ENCODE measurements at places on chromosomes 13 and 19.

DNA sequence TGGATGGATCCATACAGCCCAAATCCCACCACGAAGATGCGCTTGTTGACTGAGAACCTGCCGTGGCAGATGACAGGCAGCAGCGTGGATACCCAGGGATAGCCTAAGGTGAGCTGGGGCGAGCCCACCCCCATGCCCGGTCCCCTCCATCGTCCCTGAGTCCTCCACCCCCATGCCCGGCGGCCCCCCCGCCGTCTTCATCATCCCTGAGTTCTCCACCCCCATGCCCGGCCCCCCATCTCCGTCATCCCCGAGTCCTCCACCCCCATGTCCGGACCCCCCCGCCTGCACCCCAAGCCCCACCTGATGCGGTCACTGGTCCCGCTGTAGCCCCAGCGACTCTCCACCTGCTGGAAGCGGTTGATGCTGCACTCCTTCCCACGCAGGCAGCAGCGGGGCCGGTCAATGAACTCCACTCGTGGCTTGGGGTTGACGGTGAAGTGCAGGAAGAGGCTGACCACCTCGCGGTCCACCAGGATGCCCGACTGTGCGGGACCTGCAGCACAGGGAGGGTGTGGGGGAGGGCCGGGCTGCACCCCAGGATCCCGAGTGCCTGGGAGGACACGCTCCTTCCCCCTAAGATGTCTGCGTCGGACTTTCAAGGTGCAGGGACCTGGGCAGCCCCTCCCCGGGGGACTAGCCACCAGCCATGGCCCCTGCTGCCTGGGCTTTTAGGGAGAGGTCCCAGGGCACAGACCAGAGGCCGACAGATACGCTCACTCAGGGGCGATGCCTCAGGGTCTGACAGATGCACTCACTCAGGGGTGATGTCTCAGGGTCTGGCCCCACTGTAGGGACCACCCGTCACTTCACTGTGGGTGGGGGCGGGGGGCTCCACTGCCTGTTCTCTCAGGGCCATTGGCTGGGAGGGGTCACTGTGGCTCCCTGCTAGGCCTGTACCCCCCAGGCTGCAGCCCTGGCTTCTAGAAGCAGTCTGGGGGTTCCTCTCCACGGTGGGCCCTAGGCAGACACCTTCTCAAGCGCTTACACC, 28.0 kb downstream of the BTBD2 start:
- DNase-seq = no peak

DNA sequence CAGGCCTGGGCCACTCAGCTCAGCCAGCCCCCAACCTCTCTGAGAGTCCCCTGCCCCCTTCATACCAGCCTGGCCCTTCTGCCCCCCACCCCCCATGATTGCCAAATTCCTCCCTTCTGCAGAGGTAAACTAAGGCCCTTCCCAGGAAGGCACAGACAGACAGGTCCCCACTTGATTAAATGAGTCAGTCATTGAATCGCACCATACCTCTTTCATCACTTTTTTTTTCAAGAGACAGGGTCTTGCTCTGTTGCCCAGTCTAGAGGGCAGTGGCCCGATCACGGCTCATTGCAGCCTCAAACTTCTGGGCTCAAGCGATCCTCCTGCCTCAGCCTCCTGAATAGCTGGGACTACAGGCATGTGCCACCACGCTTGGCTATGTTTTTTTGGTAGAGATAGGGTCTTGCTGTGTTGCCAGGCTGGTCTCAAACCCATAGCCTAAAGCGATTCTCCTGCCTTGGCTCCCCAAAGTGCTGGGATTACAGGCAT, 6.0 kb downstream of the PODNL1 start:
- no peak for DNase-seq

DNA sequence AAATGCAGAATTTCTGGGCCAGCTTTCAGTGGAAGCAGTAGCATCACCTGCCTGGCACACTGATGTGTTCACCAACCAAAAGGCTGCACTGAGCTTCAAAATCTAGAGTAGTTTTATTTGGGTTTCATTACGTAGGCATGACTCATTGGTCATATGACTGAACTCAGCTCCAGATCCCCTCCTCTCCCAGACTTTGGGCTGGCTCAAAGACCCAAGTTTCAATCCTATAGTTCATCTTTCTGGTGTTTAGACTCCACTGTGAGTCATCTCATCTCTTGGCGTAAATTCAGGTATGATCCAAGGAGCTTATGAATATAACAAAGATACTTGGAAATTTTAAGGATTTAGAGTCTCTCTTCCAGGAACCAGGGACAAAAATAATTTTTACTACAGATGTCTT, 17.7 kb downstream of the ZMYM5 start:
- peak; percentile 32 for DNase-seq

DNA sequence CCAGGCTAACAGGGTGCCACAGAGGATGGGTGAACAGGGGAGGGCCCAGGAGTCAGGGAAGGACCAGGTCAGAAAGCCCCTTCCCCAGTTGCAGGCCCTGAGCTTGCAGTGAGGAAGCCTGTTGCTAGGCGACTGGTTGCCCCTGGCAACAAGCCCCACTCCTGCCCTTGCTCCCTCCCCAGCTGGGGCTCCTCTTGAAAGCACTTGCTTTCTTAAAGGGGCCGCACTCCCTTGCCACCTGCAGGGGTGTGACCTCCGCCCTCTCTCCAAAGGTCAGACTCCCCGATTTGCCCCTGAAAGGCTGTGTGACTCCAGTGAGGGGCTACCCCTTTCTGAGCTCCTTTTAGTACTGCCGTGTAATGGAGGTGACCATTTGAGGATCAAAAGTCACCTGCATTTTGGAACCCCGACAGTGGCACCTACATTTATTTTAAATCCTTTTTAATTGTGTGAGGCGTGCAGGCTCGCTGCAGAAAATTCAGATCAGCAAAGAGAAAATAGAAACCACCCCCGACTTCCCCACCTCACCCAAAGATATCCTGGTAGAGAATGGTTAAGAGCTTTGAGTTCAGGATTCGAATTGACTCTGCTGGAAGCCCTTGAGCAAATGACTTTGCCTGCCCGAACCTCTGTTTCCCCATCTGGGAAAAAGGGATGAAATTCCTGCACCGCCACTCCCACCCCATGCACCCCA, 4.8 kb downstream of the FCHO1 start:
- DNase-seq = peak; percentile 71

DNA sequence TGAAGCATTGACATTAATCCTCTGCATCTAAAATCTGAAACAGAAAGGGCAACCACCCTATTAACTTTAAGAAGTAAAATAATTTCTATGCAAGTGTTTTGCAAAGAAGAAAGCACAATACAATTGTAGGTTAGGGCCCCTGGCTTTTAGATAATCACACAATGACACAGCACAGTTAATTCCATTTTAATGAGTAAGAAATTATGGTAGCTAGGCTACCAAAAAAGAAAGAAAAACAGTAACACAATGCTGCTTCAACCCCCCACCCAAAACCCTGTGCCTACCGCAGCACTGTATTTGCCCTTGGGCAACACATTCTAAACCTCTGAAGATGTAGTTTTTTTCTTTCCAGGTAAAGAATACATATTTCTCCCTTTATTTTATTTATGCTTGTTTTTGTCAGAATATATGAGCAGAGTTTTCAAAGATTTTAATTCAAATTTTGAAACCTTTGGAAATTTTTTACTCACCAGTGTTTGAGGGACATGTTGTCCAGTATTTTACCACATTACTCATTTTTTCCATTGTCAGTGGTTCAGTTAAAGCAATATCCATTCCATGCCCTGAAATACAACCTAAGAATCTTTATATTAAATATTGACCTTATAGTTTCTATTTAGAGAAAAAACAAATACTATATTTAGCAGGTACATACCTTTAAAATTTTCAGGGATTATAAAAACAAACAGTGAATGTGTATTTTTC, 21.1 kb downstream of the SOHLH2 start:
- DNase-seq = no peak

DNA sequence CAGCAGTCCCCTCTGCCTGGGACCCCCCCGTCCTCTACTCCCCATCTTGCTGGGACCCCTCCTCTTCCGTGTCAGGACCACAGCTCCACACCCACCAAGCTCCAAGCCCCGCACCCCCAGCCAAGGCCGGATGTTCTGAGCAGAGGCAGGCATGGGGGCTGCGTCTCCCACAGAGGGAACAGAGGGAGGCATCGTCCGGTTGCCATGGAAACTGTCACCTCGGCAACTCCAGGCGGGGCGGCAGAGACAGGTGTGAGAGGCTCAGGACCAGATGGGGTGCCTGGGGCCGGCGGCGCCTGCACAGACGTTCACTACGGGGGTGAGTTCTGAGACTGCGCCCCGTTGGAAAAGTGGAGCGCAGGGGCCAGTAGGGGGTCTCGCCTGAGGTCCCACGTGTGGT, 5.4 kb downstream of the RNU6-9 start:
- peak; percentile 55 for DNase-seq

GRCh38 chr19:48806518-48806817, 4.4 kb downstream of the BCAT2 start:
- peak; percentile 66 for DNase-seq

DNA sequence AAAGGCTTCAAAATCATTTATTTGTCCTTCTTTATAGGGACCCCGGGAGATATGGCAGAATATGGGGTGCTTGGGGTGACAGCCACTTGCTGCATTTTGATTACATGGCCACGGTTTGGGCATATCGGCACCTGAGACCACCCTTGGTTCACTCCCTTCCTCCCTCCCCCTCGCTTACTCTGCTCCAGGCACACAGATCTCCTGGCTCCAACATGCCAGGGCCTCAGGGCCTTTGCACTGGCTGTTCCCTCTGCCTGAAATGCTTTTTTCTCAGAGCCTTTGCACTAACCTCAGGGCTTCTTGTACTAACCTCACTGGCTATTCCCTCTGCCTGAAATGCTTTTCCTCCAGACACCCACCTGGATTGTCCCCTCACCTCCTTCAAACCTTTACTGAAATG, 23.8 kb downstream of the VAV1 start:
- no peak for DNase-seq

DNA sequence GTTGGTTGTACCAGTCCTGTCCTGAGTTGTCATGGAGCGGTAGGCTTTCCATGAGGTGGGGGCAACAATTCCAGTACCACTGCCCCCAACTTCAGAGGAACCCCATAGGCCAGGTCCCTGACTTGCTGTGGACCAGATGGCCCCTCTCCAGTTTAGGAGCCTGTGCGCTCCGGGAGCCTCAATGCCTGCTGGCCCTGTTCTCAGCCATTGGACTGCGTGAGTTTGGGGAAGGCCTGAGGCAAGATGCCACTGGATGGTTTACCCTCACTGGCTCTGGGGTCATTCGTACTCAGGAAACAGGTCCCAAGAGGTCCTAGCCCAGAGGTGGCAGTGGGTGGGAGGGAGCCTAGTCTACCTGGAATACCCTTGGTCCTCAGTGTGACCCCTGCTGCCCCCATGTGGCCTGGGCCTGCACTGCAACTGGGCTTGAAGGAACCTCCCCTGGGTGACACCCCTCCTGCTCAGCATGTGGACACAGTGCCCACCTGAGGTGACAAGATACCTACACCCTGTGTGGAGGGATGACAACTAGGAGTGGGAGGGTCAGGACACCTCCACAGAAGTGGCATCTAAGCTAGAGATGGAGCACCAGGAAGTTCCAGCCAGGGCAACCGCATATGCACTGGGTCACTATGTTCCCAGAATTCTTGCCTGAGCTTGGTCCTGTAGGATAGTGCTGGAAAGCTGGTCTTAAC, 6.0 kb upstream of the PRR19 start:
- DNase-seq = peak; percentile 92

DNA sequence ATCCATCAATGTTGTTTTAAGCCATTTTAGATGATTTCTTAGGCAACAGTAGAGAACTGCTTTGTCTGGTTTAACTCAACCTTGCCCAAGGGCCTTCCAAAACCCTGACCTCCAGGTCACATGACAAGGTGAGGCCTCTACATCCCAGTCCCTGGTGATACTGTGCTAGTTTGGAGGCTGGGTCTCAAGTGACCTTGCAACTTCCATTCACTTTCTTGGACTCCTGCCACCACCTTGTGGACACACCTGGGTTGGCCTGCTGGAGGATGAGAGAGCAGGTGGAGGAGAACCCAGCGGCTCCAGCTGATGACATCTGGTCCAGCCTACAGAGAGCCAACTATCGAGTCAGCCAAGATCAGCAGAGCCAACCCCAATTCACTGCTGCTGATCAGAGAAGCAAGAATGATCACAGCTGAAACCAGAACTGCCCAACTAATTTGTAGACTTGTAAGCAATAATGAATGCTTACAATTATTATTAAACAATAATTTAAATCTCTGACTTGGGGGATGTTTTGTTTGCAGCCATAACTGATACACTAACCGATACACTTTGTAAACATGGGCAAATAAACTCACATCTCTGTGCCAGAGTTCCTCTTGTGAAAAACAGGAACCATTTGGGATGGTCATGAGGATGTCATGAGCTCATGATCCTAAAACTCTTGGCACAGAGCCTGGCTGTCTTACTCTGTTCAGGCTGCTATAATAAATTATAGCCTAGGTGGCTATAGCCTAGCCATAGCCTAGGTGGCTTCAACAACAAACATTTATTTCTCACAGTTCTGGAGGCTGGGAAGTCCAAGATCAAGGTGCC, 11.5 kb downstream of the FAM187B start:
- peak; percentile 71 for DNase-seq

- peak; percentile 79 for DNase-seq
Observed at GRCh38 chr13:40315416-40316064, 350.9 kb downstream of the FOXO1 start.

DNA sequence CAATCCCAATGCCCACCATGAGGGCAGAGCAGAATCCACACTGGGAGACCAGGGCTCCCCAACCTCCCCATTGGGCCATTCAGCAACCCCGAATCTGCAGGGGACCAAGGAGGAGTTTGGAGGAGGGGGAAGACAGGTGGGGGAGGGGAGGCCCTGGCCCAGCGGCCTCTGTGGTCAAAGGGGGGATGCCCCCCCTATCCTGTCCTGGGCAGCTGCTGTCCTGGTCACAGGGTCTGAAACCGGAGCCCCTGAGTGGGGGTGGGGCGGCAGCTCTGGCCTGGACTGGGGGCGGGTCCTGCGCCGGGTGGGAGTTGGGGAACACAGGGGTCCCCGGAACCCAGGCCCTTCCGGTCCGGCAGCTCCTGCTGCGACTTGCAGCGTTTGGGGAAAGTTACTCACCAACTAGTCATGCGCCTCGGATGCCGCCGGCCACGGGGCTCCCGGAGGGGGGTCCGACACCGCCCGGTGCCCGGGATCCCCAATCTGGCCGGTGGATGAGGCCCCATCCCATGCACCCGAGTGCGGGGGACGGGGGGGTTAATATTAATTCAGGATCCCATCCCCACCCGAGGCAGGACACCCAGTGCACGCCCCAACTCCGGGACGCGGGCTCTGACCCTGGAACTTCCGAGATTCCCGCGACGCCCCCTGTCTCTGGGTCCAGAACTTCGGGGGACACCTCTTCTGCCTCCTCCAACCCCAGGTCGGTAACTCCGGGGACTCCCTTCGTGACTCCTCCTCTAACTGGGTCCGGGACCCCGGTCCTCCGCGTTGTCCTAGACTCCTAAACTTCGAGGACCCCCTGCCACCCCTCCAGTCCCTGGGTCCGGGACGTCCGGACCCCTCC, 872 bp downstream of the HOMER3 start:
- peak; percentile 40 for DNase-seq

- DNase-seq = no peak
Observed at GRCh38 chr19:14495672-14496028, 277 bp downstream of the GIPC1 start.
